Skeletal muscle cell (primary cell): ENCODE measurements at places on chromosomes 16 and 17.

GRCh38 chr17:524406-524950 lies 171.9 kb upstream of the RPH3AL start:
- DNase-seq: no peak

DNA sequence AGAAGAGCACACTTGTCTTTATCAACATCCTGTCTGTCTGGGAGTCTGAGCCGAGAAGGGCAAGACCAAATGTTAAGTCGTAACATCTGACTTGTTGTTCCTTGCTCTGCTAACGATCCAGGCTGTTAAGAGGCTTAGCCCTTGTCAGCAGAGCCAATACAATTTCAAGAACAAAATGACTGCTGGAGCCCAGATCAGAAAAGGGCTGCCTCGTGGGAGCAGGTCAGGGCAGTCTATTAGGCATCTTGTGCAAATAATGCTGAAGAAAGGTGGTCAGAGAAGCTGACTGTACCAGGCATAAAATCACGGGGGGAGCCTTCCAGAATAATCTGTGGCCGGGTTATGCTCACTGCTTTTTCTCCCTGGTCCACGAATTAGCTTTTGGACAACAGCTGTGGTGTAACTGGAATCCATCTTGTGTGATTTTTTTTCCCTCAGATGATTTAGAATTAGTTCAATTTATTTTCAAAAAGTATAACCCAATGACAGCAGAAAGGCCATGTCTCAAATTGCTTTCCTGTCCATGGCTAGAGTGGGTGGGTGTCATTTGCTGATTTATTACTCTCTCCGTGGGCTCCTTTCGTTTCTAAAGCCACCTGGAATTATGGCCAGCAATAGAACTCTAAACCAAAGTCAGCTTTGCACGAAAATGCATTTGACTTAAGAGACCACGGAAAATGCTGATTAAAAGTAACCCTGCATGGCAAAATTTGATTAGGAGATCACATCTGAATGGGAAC lies 221.1 kb upstream of the HSBP1 start:
- DNase-seq: no peak

GRCh38 chr17:65593855-65594845 lies 32.7 kb upstream of the AXIN2 start:
- DNase-seq: no peak

- DNase-seq: no peak
Measured at GRCh38 chr17:31472137-31472536, 80.7 kb downstream of the RAB11FIP4 start.

DNA sequence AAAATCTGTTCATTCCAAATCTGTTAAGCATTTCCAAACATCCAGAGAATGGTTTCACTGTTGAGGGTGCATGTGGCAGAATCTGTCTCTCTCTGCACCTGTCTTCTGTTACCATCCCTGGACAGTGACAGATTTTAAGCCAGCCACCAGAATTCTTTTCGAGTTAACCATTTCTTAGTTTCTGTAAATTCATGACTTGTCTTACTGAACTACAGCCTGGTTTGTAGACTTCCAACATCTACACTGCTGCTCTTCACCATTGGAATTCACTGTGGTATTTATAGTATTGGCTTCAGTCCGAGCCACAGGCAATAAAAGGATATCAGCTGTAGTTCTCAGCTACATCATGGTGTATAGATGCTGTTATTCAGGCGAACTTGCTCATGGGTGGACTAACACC lies 47.6 kb downstream of the GOSR1 start:
- DNase-seq: peak; percentile 25

- DNase-seq: no peak
Measured at GRCh38 chr16:14955546-14956231, 18.4 kb downstream of the NPIPA1 start.

DNA sequence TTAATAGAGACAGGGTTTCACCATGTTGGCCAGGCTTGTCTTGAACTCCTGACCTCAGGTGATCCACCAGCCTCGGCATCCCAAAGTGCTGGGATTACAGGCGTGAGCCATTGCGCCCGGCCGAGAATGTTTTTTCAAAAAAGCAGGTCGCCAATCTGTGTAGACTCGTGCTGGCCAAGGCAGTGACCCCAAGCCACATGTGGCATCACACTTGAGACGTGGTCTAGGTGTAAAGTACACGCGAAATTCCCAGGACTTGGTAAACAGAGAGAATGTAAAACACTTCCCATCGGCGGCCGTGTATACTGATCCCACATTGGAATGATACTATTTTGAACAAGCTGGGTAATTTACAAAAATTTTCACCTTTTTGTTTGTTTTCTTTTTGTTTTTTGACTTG lies 41.1 kb downstream of the TBC1D16 start:
- DNase-seq: no peak

- DNase-seq: no peak
Measured at GRCh38 chr16:9489835-9490467, 398.5 kb downstream of the HAPSTR1 start.

DNA sequence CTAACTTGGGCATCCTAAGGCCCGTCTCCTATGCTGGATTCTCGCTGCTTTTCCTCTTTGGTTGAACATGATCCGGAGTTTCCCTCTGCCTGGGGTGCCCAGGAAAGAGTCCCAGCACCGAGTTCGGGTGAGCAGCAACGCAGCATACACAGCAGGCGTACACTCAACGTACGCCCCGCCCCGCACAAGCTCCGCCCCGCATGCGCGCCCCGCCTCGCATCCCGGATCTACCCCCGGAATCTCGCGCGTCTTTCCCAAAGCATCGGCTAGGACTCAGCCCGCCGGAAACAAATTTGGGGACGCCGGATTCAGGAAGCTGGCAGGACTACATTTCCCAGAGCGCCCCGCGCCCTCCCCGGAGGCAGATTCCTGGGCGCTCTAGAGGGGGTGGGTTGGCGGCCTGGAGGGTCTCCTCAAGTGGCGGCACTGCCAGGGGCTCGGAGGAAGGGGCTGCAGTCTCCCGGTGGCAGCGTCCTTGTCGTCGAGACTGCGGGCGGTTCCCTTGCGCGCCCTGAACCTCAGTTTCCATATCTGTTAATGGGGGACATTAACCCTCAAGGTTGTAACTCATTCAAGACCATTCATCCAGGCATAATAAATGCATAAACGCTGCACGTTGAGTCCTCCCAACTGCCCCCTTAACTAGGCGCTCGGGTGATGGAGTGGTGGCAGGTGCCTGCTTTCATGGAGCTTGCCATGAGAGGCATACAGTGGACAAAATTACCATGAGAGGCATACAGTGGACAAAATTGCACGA lies 1.8 kb upstream of the ZNF500 start:
- peak; percentile 74 for DNase-seq

GRCh38 chr17:47952171-47953021 lies 5.3 kb downstream of the PRR15L start:
- no peak for DNase-seq

GRCh38 chr16:87764600-87765472 lies 950 bp downstream of the KLHDC4 start:
- no peak for DNase-seq

- no peak for DNase-seq
Measured at GRCh38 chr17:72183194-72183685, 62.4 kb downstream of the SOX9 start.

DNA sequence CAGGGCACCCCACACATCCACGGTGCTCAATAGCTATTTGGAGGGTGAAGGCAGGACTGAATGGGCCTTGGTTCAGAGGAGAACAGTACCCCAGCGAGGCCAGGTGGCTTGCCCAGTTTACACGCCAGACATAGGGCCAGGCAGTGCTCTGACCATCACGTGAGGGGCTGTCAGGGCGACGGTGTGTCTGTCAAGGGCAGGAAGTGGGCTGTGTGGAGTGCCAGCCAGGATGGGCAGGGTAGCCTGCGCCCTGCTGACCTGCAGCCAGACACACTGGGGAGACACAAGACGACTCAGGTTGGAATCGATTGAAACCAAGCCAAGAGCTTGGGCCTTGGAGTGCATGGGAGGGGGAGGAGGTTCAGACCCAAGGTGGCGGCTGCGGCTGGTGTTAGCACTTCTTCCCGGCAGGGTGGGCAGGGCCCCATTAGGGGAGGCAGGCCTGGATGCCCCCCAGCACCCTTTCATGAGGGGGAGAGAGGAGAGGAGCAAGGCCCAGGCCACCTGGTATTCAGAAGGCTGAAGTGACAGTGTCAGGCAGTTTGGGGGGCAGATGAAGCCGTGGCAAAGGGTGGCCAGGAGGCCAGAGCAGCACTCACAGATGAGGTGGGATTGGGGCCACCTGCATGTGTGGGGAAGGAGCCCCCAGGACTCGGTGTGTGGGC lies 68.2 kb downstream of the SREBF1 start:
- no peak for DNase-seq

GRCh38 chr16:78695391-78695790 lies 595.9 kb downstream of the WWOX start:
- no peak for DNase-seq

DNA sequence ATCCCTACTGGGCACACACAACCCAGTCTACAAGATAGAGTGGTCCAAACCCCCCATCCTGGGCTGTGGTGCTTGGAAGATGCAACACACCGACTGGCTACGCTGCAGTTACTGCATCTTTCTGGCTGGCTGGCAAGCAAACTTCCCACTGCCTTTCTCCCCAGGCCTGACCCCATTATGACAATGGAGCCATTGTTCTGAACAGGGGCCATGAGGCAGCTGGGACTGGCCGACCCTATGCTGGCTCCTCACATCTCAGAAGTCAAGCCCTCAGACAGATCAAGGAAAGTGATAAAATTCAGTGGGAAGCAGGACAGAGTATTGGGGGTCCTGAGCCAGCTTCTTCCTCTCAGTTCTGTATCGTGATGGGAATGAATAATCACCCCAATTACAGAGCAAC lies 364.1 kb upstream of the ASIC2 start:
- DNase-seq: no peak

DNA sequence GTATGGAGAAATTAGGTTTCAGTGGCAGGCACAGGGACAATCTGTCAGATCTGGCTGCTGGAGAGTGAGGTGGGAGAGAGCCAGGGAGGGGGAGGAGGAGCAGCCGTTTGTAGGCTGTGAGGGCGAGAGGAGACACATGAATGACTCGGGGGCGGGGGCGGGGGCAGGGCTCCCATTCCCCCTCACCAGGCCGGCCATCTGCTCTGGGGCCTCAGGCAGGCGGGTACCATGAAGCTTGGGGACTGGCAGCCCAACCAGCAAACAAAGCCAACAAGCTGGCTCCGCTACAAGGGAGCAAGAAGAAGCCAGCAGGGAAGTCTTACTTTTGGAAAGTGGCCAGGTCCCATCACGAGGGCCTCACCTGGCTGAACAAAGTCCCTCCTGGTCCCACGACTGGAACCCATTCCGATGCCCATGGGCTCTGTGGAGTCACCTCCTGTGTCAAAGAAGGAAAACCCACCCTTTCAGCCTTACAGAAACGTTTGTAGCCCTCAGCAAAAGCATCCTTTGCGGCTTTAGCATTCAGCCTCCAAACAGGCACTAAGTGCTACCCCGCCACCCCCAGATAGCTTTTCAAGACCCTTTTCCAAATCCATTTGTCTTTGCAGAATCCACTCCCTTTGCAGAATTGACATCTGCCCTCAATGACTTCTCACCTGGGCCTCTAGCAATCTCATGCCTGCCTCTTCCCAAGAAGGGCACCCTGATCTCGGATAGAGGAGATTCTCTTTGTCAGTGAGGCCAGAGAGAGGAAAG lies 9.2 kb upstream of the SSTR2 start:
- DNase-seq: no peak

- DNase-seq: no peak
Measured at GRCh38 chr16:24731722-24732419, 2.4 kb downstream of the TNRC6A start.

GRCh38 chr16:61579195-61579594 lies 457.0 kb downstream of the CDH8 start:
- no peak for DNase-seq

GRCh38 chr17:511833-512251 lies 159.2 kb upstream of the RPH3AL start:
- DNase-seq: no peak

DNA sequence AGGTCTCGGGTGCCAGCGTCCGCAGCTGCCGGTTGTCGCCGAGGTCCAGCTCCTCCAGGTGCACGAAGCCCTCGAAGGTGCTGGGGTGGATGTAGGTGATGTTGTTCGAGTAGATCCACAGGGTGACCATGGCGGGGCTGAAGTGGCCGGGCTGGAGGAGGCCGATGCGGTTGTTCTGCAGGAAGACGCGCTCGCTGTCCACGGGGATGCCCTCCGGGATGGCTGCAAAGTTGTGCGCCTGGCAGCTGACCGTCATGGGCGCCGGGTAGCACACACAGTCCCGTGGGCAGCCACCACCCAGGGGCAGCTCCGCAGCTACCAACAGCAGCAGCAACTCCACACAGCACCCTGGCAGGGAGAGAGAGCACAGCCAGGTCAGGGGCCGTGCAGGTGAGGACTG lies 87.7 kb downstream of the RTN4RL1 start:
- DNase-seq: no peak

DNA sequence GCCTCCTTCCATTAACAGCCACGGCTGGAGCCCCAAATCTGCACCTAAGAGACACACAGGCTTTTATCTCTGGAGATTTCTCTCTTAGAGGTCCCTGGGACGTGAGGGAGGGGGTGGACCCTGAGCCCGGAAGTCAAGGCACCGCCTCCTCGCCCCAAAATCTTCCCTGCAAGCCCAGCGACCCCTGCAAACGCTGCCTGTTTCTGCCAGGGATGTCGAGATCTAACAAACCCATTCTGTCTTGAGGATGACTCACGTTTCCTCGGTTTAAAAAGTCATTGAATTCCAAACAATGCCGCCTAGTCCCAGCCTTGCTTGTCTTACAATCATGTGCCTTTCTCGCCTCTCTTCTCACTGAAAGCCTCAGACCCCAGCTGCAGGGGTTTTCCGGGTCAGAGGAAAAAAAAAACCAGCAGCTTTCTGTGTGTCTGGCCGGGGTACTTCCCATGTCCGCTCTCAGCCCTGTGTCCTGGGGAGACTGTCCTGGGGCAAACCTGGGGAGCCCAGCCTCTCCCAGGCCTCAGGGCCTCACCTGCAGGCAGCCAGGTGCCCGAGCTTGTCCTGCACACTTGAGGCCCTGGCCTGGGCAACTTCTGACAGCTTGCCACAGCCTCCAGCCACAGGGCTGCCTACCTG lies 15.4 kb downstream of the ARL2BP start:
- DNase-seq: peak; percentile 28

DNA sequence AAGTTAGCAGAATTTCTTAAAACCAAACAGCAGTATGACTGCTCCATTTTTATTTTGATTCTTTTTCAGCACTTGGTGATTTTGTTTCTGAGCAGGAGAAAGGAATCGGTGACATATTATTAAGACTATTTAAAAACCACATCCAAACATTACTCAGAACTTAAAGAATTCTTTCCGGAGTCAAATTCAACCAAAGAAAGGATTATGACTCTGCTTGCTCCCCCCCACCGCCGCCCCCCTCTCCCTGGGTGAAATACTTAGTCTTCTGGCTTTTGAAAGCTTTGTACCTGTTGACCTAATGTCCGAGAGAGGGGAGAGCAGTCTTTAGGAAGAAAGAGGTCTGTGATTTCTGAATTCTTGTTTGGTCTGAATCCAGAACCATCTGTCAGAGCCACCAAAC lies 17.9 kb upstream of the COL1A1 start:
- peak; percentile 67 for DNase-seq

GRCh38 chr16:52572656-52573055 lies 25.7 kb upstream of the TOX3 start:
- no peak for DNase-seq

GRCh38 chr16:3536271-3536731 lies 35.5 kb downstream of the CLUAP1 start:
- DNase-seq: peak; percentile 53
